RPMI8226 (cell line): ENCODE measurements at places on chromosomes 16 and 17.

GRCh38 chr17:7947651-7948050, 15.6 kb downstream of the CNTROB start:
- DNase-seq = no peak

GRCh38 chr16:28261942-28262341, 30.4 kb upstream of the SBK1 start:
- peak; percentile 85 for DNase-seq

DNA sequence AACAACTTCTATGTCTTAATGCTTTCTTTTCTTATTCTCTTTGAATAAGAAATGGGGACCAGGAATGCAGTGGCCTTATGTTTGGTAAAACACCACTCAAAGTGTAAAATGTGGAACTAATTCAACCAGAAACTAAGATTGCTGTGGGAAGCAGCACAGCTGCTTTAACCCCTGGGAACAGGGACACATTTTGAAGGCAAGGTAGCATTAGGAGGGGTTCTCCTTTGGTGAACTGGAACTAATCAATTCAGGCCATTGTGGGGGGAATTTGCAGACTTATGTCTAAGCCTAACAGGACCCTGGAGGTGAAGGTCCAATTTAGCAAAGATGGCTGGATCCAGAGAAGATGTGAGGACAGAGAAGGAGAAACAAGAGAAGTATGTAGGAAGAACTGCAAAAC, 256.1 kb downstream of the ZFHX3 start:
- DNase-seq = no peak

DNA sequence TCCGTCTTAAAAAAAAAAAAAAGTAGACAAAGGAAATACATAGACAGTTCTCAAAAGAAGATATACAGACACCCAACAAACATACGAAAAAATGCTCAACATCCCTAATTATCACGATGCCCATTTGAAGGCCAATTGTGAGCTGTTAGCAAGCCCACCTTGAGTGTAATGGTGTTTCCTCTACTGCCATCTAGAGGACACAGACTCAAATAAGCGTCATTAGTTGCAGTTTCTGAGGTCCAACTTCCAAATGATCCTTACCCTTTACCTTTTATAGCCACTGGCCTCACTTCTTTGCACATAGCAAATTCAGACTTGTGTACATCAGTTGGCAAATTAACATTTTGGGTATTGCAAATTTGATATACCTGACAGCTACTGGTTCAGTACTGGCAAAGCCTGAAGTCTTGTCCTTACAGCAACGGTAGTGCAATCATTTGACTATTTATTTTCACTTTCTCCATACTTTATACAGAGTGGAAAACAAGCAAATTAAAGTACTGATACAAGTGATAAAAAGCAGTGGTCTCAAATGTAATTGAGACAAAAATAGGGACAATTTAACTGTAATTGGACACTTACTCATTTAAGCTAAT, 536.3 kb upstream of the EEF2KMT start:
- peak; percentile 63 for DNase-seq

DNA sequence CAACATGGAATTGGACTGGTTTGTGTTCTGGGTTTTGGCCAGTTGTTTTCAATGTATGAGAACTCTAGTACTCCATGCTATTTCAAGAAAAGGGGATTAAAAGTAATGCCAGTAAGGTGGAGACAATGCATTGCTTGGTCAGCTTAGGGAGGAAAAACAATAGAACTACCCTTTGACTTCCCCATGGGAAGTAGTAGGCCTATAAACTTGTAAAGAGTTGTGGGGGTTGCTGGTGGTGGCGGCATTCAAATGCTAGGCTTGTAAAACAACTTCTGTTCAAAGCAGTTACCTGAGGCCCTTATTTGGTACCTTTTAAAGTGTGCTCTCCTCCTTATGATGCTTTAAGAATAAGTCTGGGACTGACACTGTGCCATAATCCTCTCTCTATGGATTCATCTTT, 9.4 kb downstream of the MAP3K3 start:
- no peak for DNase-seq

DNA sequence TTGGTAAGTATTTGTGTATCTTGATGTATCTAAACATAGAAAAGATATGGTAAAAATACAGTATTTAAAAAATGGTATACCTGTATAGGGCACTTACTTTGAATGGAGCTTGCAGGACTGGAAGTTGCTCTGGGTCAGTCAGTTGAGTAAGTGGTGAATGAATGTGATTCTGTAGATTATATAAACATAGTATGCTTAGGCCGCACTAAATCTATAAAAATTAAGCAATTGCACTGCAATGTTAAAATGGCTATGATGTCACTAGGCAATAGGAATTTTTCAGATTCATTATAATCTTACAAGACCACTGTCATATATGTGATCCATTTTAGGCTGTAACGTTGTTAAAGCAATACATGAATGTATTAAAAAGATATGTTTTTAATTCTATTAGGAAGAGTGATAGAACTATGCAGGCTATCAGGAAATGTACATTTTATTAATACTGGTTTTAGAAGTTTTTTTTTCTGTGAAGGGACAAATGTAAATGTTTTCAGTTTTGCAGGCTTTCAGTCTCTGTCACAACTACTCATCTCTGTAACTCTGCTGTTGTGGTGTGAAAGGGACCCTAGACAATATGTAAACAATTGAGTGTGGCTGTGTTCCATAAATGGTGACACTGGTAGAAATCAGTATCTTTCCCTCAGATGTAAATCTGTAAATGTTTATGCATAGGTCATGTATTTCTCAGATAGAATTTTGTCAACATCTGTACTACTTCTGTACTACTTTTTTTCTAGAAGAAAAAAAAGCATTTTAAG, 10.5 kb downstream of the CBFB start:
- no peak for DNase-seq

- DNase-seq = no peak
Observed at GRCh38 chr16:58789351-58789750, 55.2 kb upstream of the GOT2 start.

DNA sequence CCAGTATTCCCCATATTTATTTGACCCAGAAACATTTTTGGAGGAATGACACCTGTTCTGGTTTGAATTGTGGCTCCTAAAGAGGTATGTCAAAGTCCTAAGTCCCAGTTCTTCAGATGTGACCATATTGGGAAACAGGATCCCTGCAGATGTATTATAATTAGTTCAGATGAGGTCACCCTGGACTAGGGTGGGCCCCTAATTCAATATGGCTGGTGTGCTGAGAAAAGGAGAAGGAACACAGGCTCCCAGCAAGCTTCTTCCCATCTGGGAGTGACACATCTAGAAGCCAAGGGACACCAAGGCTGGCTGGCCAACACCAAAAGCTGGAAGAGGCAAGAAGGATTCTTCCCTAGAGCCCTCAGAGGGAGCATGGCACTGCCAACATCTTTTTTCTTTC, 3.8 kb upstream of the GCSH start:
- DNase-seq = no peak

- DNase-seq = peak; percentile 68
Observed at GRCh38 chr17:45222289-45222995, 757 bp downstream of the FMNL1 start.

DNA sequence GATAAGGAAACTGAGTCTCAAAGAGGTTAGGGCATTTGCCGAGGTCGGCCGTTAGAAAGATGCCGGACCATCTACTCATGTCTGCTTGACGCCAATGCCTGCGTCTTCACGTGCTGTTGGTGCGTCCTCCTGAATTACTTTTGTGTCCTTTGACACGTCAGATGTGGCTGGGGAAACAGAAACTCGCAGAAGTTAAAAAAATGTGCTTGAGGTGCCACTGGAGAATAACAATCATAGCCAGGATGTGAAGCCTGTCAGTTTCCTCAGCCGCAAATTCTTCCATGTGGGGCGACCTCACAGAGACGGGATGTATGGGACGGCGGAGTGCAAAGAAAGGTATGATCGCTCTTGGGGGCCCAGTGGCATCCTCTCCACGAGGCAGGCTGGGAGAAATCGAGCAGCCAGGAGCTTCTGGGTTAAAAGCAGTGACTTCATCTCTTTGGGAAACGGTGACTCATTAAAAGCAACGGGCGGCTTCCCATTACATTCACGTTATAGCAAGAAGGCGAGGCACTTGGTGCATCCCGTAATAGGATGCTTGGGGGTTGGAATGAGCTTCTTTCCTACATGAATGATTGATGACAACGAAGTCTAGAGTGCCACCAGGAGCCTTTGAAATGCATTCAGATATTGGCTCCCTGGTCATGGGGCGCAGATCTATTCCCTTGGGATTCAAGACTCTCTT, 67.8 kb downstream of the BMERB1 start:
- DNase-seq = no peak

DNA sequence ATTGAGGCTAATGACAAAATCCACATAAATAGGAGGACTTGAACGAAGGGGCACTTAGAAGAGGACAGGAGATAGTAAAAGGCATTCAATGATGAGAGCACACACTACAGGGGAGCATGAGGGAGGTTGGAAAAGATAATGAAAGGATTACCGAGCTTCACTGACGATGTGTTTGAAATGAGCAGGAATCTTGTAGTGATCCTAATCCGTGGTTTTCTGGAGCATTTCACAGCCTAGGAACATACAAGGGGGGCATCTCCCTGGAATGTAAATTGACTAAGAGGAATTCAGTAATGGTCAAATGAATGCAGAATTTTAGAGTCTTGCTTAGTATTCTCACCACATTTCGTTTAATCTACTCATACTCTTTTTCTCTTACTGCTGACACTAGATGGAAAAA, 5.2 kb downstream of the ATMIN start:
- no peak for DNase-seq

- no peak for DNase-seq
Observed at GRCh38 chr17:57044976-57045867, 39.8 kb upstream of the AKAP1 start.
